Putamen (tissue), 1 donor: ENCODE measurements at places on chromosomes 2 and 18.

- DNase-seq = no peak
These were observed 10.8 kb upstream of the KIF3C start for GRCh38 chr2:25993049-25993448.

DNA sequence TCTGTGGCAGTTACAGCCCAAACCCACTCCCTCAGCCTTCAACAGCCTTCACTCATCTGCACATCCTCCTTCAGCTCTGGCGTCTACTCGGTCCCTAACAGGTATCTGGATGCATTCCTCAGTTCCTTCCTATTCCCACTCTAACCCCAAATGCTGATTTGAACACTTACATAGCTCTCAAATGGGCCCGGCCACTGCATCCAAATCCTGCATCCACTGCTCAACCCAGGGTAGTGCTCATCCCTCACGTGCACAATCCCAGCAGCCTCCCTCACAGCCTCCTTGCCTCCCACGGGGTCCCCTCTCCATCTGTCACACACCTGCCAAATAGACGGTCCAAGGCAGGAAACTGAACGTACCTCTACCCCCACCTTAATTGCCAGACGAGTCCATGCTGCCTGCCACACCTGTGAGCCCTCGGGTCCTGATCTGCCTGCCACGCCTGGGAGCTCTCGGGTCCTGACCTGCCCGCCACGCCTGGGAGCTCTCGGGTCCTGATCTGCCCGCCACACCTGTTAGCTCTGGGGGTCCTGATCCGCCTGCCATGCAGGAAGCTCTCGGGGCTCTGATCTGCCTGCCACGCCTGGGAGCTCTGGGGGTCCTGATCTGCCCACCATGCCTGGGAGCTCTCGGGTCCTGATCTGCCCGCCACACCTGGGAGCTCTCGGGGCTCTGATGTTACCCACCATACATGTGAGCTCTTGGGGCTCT is 9.9 kb downstream of the OR6B3 start:
- no peak for DNase-seq

- no peak for DNase-seq
These were observed 28.9 kb upstream of the GTF2A1L start for GRCh38 chr2:48588745-48589144.

GRCh38 chr18:8153887-8154583 is 455.2 kb upstream of the RAB12 start:
- no peak for DNase-seq

GRCh38 chr18:10062302-10063300 is 148.8 kb downstream of the VAPA start:
- DNase-seq = no peak

DNA sequence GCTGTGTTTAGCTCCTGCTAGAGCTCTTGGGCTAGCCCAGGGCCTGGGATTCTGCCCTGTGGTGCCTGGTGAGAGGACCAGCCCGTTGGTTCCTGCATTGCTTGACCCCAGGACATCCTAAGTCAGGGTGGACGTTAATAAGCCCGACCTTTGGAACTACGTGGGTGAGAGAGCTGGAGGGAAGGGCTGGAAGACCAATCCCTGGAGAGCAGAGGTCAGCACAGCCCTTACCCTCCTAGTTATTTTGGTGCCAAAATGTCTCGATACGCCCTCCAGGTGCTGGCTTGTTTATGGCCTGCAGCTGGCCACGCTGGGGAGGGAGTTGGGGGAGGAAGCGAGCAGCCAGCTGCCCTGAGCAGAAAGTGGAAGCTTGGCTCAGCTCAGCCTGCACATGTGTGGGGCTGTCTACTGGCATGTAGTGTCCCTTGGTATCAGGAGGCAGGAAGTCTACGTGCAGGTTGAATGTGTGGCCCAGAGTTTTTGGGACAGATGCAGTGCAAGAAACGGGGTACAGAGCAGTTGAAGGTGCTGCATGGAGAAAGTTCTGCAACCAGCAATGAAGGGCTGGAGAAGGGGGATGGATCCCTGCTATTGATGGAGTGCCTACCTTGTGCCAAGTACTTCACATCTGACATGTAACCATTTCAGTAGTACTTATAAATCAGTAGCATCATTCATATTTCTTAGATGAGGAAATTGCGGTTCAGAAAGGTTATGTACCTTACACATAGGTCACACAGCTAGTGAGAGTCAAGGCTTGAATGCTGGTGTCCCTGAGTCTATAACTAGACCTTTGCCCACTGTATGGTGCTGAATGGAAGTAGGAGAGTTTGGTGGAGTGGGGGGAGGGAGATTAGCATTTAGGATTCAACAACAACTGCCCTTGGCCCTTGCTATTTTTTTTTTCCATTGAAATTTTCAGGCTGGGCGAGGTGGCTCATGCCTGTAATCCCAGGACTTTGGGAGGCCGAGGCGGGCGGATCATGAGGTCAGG is 5.0 kb upstream of the DGKD start:
- DNase-seq = peak; percentile 73

GRCh38 chr2:97712693-97713295 is 582 bp upstream of the ZAP70 start:
- no peak for DNase-seq

- no peak for DNase-seq
These were observed 17.7 kb downstream of the MYCN start for GRCh38 chr2:15957881-15958713.

DNA sequence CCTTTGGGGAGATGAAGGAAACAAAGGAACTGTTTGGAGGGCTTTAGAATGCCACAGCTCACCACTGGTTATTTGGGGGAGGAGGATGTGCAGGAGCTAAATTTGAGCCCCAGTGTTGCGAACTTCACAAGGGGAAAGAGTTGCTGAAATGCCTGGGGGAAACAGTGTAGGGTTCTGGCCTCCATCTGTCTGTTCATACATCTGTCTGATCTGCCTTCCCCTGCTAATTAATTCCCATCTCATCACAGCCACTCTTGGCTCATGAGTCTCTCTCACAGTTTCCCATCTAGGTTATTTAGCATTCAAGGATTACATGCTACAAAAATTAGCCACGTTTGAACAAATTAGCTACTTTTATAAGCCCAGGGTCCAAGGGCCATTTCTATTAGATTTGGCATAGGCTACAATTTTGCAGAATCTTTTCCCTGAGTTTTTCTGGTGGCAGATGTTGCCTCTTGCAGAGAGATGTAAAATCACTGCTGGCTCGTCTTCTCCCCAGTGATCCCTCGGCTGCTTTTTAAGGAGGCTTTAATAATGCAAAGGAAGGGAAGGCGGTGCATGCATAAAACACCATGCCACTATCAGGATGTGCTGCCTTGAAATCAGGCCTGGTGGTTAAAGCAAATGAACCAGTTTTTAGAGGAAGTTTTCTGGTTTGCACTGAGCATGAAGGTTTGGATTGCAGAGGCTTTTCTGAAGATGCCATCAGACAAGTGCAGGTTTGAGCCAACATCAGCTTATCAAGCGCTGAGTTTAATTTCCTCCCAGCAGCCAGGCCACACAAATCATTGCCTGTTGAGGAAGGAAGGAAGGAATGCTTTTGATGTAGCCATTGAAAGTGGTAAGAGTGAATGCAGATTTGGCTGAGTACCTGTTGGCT is 35.0 kb downstream of the ADD2 start:
- peak; percentile 40 for DNase-seq

DNA sequence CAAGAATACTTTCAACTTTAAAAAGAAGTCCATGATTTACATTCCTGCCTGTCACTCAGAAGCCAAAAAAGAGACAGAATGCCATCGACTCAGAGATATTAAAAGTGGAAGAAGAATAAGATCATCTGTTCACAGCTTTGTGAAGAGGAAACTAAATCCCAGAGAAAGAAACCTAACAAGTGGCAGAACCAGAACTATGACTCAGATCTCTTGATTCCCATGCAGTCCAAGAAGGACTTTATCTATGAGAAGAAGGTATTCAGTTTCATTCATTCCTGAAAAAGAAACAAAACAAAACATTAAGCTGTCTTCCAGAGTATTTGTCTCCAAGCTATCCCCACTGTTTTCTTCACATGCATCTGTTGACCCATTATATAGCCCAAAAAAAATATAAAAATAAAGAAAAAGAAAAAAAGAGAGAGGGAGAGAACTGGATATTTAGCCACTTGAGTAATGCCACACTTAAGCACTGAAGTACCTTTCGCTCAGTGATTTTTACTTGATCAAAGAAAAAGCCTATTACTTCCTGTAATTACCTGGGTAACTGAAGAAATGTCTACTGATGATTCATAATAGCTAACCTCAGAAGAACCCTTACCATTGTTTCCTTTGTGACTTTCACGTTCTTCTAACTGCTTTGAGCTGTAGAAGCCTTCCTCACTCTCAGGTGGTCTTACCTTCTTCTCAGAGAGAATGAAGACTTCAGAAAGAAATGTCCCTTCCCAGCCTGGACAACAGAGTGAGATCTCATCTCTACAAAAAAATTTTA is 17.7 kb upstream of the AKAIN1 start:
- no peak for DNase-seq

DNA sequence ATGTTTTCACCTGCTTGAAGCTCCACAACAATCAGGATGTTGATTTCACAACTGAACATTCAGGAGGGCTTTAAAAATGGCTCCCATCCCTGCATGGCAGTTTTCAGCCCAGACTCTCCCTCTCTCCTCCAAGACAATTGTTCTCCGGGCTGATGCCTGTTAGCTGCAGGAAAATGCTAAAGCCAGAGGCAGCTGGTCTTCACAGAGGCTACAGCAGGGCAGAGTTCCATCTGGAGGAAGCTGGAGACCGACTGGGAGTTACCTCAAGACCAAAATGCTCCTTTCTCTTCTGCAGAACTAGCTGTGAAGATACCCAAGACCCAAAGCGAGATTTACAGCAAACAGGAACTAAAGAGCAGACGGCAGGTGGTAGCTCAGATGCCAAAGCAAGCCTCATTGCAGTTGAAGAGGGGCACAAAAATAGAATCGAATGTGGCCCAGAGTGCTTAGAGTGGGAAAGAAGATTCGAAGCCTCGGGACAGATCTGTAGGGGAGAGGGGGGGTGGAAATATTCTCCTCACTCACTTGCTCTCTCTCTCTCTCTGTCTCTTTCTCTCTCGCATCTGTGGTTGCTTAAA is 423.6 kb downstream of the ZNF521 start:
- DNase-seq = no peak

DNA sequence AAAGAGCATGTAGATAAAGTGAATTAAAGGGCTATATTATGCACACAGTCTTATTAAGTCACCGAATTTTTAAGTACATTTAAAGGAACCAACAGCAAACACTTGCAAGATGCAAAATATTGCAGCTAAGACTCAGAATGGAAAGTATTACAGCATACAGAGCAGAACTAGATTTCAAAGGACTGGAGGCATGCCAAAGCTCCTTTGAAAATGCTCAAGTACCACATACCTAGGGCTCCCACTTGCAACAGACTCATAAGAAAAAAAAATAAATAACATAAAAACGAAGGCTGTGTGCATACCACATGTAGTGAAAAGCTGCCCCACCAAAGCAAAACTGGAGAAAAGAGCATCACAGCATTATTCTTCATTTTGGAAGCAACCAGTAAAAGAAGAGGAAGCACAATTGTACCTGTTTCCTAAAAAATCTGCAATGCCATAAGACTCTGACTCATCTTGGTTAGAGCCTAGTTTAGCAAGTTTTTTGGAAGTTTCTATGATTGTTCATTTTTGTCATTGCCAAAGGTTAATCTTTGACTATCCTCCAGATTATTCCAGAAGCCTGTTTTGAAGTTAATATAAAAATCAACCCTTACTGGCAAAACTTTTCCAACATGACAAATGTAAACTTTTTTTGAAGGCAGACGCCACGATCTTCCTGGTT is 306.0 kb upstream of the COL3A1 start:
- no peak for DNase-seq

DNA sequence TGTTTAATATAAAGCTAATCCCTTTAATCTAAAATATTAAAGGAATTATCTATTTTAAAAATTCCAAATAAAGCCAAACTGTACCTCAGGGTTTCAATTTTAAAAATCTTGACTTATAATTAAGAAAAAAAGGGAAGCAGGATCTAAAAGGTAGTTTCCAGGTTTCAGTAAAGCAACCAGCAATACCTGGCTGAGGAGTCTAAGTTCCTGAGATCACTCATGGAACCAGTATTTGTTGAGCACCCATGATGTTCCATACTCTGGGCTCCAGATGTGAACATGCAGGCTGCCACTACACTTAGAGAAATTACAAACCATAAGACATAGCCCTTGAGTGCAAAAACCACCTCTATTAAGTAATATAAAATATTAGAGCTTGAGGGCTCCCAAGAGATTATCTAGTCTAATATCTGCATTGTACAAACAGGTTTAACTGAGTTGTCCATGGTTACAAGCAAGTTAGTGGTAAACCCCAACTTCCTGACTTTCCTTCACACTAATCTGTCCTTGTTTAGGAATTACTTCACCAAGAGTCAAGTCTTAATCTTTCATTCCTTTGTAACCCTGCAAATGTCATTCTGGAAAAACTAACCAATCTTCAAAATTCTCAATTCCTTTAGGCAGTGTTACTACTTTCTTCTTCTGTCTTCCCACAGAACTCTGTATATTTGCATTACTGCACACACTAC is 49.2 kb downstream of the CLASP1 start:
- DNase-seq = no peak

DNA sequence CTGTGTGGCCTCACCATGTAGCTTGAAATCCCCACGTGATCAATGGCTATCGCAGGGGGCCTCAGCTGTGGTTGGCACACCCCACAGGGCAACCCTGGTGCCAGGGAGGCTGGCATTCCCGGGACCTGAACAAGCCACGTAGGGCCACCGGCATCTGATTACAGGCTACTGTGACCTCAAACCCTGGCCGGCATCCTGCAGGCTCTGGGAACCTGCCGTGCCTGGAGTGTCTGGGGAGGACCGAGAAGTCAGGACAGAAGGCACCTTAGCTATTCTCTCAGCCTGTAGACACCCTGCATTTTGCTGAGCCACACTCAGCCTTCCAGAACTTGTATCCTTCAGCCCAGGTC is 213.0 kb downstream of the GLI2 start:
- DNase-seq = no peak

GRCh38 chr18:23094411-23095190 is 40.7 kb upstream of the CABLES1 start:
- no peak for DNase-seq

- DNase-seq = no peak
These were observed 9.2 kb upstream of the DNPEP start for GRCh38 chr2:219396863-219397457.

GRCh38 chr2:214481204-214481603 is 70.3 kb downstream of the VWC2L start:
- peak; percentile 55 for DNase-seq

DNA sequence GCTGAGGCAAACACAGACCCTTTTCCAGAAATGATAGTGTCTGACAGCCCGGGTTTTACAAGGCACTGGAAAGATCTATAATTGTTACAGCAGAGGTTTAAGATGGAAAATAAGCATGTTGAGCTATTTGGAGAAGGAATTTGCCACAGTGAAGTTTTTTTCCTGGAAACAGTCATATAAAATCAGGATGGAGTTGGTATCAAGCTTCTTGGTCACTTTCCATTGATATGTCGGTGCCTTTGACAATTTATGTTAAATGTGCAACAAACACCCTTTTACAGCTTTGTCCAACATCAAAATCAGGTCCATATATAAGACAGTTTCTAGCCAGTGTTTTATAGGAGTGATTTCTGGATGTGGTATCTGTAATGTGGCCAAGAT is 117.2 kb upstream of the NRP2 start:
- no peak for DNase-seq

- DNase-seq = peak; percentile 50
These were observed 98.3 kb downstream of the PIK3C3 start for GRCh38 chr18:42053188-42053781.

GRCh38 chr2:58137221-58137620 is 90.6 kb downstream of the VRK2 start:
- DNase-seq = no peak

GRCh38 chr2:56531668-56532420 is 348.1 kb downstream of the CCDC85A start:
- no peak for DNase-seq

- DNase-seq = peak; percentile 21
These were observed 112.4 kb downstream of the CYRIA start for GRCh38 chr2:16553226-16553625.
